NCI-H187 treated with DMSO at 0.1 percent for 48 hours (cell line): ENCODE measurements at places on chromosomes 11 and 22.

- DNase-seq: no peak
These were observed 23.2 kb downstream of the NEAT1 start for GRCh38 chr11:65445604-65446445.

- DNase-seq: no peak
These were observed 429 bp downstream of the TP53AIP1 start for GRCh38 chr11:128942272-128942612.

GRCh38 chr11:130522284-130522961, 74.0 kb downstream of the ADAMTS15 start:
- no peak for DNase-seq

DNA sequence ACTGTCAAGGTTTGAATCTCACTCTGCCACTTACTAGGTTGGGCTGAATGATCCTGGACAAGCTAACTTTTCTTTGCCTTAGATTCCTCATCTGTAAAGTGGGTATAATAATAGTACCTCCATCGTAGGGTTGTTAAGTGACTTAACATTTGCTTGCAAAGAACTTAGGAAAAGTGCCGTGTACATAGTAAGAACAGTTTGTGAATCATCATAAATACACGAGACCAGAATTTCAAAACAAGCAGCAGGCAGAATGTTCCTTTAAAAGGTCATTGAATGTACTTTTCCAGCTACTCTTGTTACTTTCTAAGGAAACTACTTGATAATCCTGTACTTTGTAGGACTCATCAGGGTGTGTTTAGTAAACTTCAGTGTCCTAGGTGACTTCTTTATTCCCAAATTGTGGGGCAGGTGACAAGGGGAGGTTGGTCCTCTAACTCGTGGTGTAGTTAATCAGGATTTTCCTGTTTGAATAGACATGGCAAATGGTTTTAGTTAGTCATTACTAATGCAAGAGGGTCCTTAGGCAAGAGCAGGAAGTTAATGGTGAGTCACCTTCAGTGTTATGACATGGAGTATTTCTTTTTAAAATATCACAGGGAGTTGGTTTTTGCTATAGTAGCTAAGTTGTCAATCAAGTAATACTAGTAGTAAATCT, 67.9 kb downstream of the YAP1 start:
- no peak for DNase-seq

DNA sequence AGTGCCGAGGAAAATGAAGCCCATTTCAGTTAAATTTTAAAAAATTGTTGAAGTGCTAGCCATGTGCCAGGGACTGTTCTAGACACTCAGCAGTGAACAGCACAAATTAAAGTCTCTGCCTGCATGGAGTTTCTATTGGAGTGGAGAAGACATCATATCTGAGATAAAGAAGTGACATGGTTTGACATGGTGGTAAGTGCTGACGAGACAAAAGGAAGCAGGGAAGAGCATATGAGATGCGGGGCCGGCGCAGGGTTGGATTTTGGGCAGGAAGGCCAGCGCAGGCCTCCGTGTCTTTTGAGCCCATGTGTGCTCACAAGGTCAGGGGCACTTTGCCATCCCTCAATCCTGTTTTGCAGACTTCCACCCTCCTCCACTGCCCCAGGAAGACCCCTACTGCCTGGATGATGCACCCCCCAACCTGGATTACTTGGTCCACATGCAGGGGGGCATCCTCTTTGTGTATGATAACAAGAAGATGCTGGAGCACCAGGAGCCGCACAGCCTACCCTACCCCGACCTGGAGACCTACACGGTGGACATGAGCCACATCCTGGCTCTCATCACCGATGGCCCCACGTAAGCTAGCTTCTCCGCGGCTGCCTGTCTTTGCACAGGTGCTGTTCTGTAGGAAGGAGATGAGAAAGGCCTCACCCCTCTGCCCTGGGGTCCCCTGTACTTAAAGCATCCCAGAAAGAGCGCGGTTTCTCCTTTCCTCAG, 29.6 kb downstream of the AMPD3 start:
- no peak for DNase-seq

DNA sequence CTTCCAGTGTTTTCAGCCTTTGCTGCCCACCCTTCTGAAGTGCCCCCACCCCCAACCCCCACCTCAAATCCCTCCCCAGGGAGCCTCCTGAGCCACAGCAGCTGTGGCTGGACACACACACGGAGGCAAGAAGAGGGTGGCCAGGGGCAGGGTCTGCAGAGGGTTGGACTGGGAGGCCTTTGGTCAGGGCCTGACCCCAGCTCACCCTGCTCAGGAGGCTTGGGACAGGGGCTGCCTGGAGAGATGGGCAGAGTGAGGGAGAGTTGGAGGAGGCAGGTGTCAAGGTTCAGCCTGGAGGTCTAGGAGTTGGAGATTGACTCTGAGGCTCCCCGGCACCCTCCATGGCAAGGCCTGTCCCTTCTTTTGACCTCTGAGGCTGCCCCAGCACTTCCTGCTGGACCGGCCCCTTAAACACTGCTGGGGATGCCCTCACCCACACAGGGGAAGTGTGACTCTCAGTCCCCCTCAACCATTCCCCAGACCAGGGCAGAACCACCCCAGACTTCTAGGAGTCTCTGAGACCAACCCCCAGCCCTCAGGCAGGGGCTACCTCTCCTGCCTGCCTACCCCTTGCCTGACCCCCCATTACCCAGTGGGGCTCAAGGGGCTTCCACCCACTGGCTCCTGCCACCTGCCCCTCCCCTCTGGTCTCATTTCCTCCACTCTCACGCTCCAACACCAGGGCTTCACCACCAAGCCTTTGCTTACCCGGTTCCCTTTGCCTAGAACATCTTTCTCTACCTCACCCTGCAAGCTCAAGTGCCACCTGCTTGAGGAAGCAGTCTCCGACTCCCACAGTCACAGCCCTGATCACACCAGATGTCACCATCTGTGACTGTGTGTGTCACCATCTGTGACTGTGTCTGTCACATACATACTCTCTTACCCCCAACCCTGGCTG, 8.6 kb downstream of the ARAP1 start:
- DNase-seq: no peak

DNA sequence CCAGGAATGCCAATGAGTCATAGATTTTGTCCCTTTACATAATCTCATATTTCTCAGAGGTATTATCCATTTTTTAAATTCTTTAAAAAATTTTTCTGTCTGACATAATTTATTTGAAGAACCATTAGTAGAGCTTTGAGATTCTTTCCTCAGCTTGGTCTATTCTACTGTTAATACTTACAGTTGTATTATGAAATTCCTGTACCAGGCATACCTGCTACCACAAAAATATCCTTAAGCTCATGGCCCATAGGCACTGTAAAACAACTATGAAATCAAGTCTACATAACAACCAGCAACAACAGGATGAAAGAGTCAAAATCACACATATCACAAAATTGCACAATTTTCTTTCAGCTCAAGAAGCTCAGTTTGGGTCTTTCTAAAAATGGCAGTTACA, 541.3 kb downstream of the LUZP2 start:
- DNase-seq: no peak

GRCh38 chr11:1008803-1009145, 27.7 kb downstream of the MUC6 start:
- DNase-seq: no peak

- DNase-seq: no peak
These were observed 87.1 kb downstream of the ADAMTS15 start for GRCh38 chr11:130535520-130535919.

- no peak for DNase-seq
These were observed 2.1 kb downstream of the TNNI2 start for GRCh38 chr11:1840780-1841480.

DNA sequence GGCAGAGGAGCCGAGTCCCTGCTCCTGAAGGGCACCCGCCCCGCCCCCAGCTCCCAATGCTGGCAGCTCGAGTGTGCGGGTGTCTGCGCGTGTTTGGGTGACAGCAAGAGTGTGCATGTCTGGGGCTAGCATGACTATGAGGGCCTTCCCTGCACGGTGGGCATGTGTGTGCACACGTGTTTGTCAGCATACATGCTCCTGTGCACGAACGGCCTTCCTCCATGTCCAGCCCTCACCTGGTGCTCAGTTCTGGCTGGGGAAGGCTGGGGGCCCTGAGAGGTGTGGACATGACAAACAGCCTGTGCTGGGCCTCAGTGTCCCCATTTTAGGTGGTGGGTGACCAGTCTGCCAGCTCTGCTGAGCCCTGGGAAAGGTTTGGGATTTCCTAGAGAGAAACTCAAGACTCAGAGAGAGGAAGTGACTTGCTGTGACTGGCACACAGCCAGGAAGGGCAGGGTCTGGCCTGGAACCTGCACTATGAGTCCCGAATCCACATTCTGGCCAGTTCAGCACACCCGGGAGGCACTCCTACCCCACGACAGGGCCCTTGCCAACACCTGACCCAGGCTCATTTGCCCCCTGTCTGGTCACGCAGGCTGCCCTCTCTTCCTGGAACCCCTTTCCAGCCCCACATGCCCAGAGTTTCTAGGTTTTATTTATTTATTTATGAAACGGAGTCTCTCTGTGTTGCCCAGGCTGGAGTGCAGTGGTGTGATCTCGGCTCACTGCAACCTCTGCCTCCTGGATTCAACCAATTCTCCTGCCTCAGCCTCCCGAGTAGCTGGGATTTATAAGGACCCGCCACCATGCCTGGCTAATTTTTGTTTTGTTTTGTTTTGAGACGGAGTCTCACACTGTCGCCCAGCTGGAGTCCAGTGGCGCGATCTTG, 3.3 kb upstream of the SHISA8 start:
- DNase-seq: no peak

GRCh38 chr22:33272180-33272579, 214.0 kb upstream of the SYN3 start:
- no peak for DNase-seq

- DNase-seq: no peak
These were observed 1.7 kb downstream of the PCNX3 start for GRCh38 chr11:65617136-65617850.

GRCh38 chr11:14362611-14363010, 3.6 kb upstream of the RRAS2 start:
- no peak for DNase-seq

GRCh38 chr11:66489636-66490035, 9.4 kb downstream of the DPP3 start:
- no peak for DNase-seq

GRCh38 chr11:95307286-95307685, 76.3 kb upstream of the SESN3 start:
- DNase-seq: no peak

DNA sequence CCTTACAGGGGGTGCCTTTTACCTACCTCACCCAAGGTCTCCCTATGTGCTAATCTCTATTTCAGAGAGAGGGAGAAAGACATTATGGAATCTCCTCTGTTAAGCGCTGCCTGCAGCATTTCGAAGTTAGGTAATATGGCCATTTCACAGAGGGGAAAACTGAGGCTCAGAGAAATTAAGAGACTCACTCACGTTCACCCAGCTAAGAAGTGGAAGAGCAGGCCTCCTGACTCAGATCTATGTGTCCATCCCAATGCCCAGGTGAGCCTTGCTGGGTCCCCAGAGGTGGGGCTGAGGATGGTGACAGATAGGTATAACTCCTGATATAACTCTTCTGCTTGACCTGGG, 147.0 kb downstream of the FBXO7 start:
- DNase-seq: no peak

DNA sequence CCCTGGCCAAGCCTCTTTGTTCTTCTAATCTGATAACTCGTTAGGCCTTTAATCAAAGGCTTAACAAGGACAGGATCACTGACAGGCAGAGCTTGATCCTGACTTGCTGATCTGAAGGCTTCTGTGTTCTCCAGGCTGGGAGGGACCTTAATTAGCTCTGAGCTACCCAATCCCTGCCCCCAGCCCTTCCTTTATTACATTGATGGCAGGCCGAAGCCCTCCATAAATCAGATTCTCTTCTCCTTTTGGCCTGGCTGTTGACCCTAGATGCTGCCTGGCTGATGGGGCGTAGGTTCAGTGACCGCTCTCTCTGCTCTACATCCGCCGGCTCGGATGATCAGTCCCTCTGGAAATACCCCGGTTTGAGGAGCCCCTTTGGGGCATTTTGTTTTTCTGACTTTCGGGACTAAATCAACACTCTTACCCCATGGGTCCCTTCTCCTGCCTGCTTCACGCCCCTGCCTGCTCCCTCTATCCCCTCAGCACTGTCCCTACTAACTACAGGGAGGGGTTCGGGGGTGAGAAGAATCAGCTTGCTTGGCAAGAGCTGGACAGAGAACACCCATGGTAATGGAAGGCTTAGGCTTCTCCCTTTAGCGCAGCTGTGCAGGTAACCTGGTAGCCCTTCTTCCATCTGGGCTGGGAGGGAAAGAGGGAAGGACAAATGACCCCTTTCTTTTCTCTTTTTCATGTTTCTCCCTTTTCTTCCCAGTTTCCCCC, 10.0 kb upstream of the RRM1 start:
- no peak for DNase-seq

DNA sequence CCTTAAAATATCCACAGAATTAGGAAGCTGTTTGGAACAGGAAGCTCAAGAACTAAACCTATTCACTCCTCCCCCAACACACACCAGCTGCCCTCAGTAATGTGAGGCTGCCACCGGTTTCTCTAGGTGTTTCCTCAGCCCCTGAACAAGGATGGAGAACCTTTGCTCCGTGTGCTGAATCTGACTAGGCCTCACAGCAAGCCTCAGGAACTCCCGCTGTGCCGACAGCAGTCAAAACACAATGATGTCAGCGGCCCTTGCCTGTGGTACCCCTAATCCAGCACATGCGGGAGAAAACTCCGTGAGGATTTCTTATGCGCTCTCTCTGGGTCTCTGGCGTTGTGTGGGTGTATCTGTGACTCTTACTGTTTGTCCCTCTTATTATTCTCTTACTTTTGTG, 153.3 kb downstream of the EFCAB6 start:
- DNase-seq: no peak

GRCh38 chr11:98701541-98701940, 319.2 kb upstream of the CNTN5 start:
- no peak for DNase-seq

DNA sequence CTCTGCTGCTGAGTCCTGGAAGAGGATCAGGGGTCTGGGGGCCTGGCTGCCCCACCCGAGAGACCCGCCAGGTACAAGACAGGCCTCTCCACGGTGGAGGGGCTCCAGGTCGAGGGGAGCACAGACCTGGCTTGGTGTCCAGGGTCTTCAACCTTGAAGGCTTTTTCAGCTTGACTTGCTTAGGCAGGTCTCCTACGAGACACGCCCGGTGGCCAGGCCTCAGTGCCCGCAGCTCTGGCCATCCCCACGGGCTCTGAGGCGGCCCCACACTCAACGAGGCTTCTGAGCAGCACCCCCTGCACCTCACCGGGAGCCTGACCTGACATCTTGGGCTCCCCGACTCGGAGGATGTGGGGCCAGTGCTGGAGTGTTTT, 6.6 kb upstream of the PLXNB2 start:
- no peak for DNase-seq

GRCh38 chr11:102868339-102868738, 6.4 kb downstream of the MMP12 start:
- no peak for DNase-seq

- DNase-seq: no peak
These were observed 310.2 kb downstream of the DLG2 start for GRCh38 chr11:85316967-85317366.

GRCh38 chr11:327581-327923, 6.9 kb upstream of the IFITM3 start:
- no peak for DNase-seq
